Activated CD4-positive, alpha-beta T cell treated with anti-CD3 and anti-CD28 coated beads for 36 hours (primary cell): ENCODE measurements at places on chromosomes 2 and 18. TPM values are rescaled to one million over a fixed set of nuclear protein-coding genes. Genes with fewer than 3 reads are reported as not detected.

DNA sequence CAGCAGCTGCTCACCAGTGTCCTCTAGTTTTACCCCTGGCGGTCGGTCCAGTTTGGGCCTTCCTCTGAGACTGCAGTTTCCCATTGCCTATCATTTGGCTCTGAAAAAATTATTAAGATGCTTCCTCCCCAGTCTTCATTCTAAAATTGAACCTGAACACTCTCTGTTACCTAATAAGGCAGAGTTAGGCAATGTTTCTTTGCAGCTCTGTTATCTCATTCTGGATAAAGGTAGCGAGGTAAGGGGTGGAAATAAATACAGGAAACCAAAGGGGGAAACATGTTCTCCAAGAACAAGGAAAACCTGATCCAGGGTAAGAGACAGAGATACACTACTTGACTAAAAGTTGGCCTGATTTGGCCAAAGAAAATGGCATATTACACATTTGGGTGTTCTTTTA, 91.0 kb upstream of the FZD5 start:
- no peak overlapping the region for H3K27ac ChIP-seq
- H3K36me3 ChIP-seq = peaks cover 4% of the 10 kb centered on the region
- no peak for DNase-seq
- H3K27me3 ChIP-seq = no peaks in the 10 kb centered on the region

Gene GAL3ST2
- total RNA-seq = 1.0 TPM

Gene POTEC
- not detected for total RNA-seq

- DNase-seq = no peak
- no peaks in the 10 kb centered on the region for H3K27me3 ChIP-seq
- peaks cover 12% of the 10 kb centered on the region for H3K36me3 ChIP-seq
- no peak overlapping the region for H3K4me3 ChIP-seq
- no peak overlapping the region for H3K27ac ChIP-seq
These were observed 142.8 kb upstream of the ALPP start for GRCh38 chr2:232235716-232236115.

Gene SH3BP4
- total RNA-seq = 0.21 TPM

Gene HOXD8
- not detected for total RNA-seq

GRCh38 chr2:33241072-33241471, 235.4 kb upstream of the RASGRP3 start:
- H3K4me1 ChIP-seq = no peaks in the 10 kb centered on the region
- H3K36me3 ChIP-seq = no peaks in the 10 kb centered on the region
- peaks cover 3% of the 10 kb centered on the region for H3K27me3 ChIP-seq
- no peak overlapping the region for H3K4me3 ChIP-seq
- no peak overlapping the region for H3K27ac ChIP-seq

DNA sequence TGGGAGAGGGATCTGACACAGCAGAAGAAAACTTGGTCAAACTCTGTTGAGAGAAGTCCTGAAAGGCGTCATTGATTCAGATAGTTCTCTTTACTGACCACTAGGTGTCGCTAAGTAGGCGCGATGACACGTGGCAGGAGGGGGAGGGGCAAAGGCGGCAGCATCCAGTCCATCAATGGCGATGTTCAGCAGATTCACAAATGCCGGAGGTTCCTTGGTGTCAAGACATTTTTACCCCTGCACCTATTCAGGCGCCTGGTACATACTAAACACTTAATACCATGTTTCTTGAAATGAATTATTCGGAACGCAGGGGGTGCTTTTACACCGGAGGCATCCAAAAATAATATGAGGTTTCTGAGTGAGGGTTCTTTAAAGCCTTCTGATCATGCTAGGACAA, 3.0 kb upstream of the PLEK start:
- peak overlapping the region; percentile 40 for H3K27ac ChIP-seq
- H3K4me1 ChIP-seq = peaks cover 11% of the 10 kb centered on the region
- no peaks in the 10 kb centered on the region for H3K36me3 ChIP-seq
- H3K4me3 ChIP-seq = peak overlapping the region; percentile 17

Gene ABCB11
- total RNA-seq = not detected

DNA sequence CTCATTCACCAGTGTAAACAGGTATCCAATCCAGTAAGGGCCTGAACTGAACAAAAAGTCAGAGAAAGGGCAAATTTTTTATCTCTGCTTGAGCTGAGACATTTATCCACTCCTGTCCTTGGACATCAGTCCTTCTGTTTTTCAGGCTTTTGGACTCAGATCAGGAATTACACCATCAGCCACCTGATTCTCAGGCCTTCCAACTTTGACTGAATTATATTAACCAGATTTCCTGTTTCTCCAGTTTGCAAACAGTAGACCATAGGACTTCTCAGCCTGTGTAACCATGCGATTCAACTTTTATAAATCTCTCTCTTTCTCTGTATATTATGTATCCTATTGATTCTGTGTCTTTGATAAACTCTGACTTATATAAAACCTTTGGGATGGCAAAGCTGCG, 289.3 kb upstream of the CDH2 start:
- H3K4me1 ChIP-seq = no peaks in the 10 kb centered on the region
- no peak overlapping the region for H3K4me3 ChIP-seq
- no peak overlapping the region for H3K27ac ChIP-seq
- no peak for DNase-seq
- H3K27me3 ChIP-seq = no peaks in the 10 kb centered on the region
- no peaks in the 10 kb centered on the region for H3K36me3 ChIP-seq

Gene GREB1
- total RNA-seq = 0.65 TPM

DNA sequence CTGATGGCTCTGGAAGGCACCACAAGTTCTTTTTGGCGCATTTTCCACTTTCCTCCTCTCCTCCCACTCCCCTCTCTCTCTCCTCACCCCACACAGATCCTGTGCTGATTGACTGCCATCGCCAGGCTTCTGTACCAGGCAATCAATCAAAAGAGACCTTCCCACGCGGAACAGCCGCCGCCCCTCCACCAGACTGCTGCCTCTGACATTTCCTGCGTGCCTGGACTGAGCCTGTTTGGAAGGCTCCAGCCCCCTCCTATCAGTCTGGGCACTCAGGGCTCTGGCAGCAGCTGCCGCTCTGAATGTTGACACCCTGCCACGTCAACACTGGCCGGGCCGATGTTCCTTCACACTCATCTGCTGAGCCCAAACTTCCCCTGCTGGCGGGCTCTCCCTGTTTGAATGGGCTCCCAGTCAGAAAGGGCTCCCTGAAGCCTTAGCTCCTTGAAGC, 467.7 kb downstream of the EPHA4 start:
- DNase-seq = peak; percentile 9
- H3K36me3 ChIP-seq = no peaks in the 10 kb centered on the region
- H3K4me3 ChIP-seq = no peak overlapping the region
- no peak overlapping the region for H3K27ac ChIP-seq
- H3K4me1 ChIP-seq = peaks cover 9% of the 10 kb centered on the region

DNA sequence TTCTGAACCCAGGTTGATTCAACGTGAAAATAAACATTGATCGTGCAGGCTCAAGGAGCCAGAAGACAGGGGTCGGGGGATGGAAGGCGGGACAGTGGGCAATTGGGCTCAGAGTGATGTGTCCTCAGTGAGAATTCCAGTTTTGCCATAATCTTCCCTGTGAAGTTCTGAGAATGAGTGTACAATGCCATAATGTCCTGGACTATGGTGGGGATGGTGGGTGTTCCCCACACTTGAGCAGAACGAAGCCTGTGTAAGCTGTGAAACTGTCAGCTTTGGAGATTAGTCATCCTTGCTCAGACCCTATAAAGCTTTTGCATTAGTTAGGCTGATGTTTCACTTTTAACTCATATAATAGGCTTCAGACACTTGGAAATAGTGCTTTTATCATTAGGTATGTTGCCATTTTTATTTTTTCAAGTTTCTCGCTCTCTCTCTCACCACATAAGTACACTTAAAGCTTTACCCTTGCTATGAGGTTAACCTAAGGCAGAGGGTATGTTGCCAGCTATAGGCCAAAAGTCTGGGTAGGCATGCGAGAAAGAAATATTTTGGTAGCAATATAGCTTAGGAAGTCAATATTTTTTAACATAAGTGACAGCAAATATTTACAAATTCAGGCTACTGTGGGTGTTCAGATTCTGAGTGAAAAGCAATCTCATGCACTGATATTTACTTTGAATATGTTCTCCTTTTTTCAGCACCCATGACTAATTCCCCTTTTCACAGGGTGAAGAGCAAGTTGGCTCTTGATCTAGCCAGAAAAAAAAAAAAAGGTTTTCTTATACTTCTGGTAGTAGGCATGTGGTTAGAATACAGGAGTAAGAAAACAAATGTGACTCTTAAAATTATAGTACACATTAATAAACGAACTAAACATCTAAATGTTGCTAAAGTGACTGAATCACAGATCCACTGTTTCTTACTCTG, 47.2 kb downstream of the CDC42EP3 start:
- peak; percentile 45 for DNase-seq
- peak overlapping the region; percentile 85 for H3K27ac ChIP-seq
- peaks cover 3% of the 10 kb centered on the region for H3K36me3 ChIP-seq

DNA sequence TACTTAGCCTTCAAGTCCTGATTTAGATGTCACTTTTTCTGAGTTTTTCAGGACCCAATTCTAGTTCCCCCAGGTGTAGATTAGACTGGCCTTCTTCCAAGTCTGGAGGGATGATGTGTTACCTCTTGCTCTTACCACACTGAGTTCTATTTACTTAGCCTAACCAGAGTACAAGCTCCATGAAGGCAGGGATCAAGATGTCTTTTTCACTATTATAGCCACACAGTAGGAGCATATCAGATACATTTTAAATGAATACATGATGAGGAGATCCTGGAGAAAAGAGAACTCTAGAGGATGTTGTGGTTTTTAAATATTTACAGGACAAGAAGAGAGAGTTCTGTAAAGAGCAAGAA, 30.3 kb downstream of the TMEM87B start:
- H3K27me3 ChIP-seq = no peaks in the 10 kb centered on the region
- no peak for DNase-seq
- H3K4me3 ChIP-seq = no peak overlapping the region
- peaks cover 65% of the 10 kb centered on the region for H3K36me3 ChIP-seq
- no peaks in the 10 kb centered on the region for H3K4me1 ChIP-seq

Gene CTNNA2
- not detected for total RNA-seq

DNA sequence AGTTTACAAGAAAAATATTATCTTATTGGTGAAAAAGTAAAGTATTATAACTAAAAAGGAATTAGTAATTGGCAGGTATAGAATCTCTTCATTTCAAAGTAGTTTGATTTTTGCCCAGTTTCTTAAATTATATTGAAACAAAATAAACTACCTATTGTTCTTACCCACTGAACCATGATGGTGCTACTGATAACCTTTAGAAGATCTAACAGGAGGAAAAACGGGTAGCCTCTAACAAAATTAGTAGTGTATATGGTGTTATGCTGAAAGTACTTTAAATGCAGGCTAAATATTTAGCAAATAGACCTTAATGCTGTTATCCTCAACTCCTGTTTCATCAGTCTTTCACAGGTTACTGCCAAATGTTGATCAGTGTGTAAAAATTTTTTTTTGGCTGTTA, 19.1 kb downstream of the MRPS9 start:
- no peaks in the 10 kb centered on the region for H3K27me3 ChIP-seq
- H3K27ac ChIP-seq = no peak overlapping the region
- no peak overlapping the region for H3K4me3 ChIP-seq
- DNase-seq = no peak
- peaks cover 29% of the 10 kb centered on the region for H3K36me3 ChIP-seq
- H3K4me1 ChIP-seq = peaks cover 13% of the 10 kb centered on the region

Gene MDH1B
- 1.3 TPM for total RNA-seq

GRCh38 chr18:9726175-9726574, 18.1 kb downstream of the RAB31 start:
- no peak for DNase-seq
- no peaks in the 10 kb centered on the region for H3K36me3 ChIP-seq
- peaks cover 12% of the 10 kb centered on the region for H3K27me3 ChIP-seq
- H3K4me3 ChIP-seq = no peak overlapping the region
- no peak overlapping the region for H3K27ac ChIP-seq

DNA sequence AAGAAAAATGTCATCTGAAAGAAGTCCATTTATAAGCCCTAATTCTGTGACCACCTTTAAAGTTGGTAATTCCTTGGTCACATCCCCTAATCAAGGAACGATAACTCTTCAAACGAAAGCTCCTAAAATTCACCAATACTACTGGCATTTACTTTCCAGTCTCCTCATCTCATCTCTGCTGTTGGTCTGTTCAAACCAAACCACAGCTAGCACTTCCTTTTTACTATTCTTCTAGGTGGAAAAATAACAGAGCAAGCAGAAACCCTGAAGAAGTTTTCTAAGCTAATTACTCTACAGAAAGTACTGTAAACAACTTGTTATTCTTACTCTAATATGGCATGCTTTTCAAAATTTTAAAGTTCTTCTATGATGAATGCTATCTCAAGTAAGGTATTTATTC, 21.6 kb downstream of the TIA1 start:
- no peak for DNase-seq
- H3K4me1 ChIP-seq = peaks cover 12% of the 10 kb centered on the region
- H3K4me3 ChIP-seq = no peak overlapping the region
- H3K27ac ChIP-seq = peak overlapping the region; percentile 42
- peaks cover 47% of the 10 kb centered on the region for H3K36me3 ChIP-seq
- H3K27me3 ChIP-seq = no peaks in the 10 kb centered on the region

DNA sequence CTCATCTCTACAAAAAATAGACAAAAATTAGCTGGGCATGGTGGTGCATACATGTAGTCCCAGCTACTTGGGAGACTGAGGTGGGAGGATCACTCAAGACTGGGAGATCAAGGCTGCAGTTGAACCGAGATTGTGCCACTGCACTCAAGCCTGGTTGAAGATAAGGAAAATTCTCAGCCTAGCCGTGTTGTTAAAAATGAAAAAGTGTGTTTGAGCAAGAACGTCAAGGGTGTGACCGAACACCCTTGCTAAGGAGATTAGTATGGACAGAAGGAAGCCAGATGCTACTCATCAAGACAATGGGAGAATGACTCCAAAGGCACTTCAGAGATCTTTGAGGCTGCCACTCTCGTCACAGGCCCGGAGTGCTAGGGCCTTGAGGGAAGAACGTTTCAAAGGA, 70.0 kb upstream of the NDUFV2 start:
- no peaks in the 10 kb centered on the region for H3K36me3 ChIP-seq
- H3K27ac ChIP-seq = no peak overlapping the region
- H3K4me1 ChIP-seq = peaks cover 2% of the 10 kb centered on the region
- H3K4me3 ChIP-seq = no peak overlapping the region
- no peak for DNase-seq

Gene CCDC138
- 14.3 TPM for total RNA-seq

- no peak for DNase-seq
- H3K4me3 ChIP-seq = no peak overlapping the region
- H3K27me3 ChIP-seq = no peaks in the 10 kb centered on the region
- H3K36me3 ChIP-seq = peaks cover 2% of the 10 kb centered on the region
- H3K4me1 ChIP-seq = peaks cover 11% of the 10 kb centered on the region
These were observed 32.8 kb downstream of the PKP4 start for GRCh38 chr2:158489366-158490112.

GRCh38 chr2:212791569-212791968, 253.0 kb upstream of the ERBB4 start:
- DNase-seq = no peak
- no peaks in the 10 kb centered on the region for H3K27me3 ChIP-seq
- no peak overlapping the region for H3K4me3 ChIP-seq
- H3K36me3 ChIP-seq = no peaks in the 10 kb centered on the region
- no peaks in the 10 kb centered on the region for H3K4me1 ChIP-seq

DNA sequence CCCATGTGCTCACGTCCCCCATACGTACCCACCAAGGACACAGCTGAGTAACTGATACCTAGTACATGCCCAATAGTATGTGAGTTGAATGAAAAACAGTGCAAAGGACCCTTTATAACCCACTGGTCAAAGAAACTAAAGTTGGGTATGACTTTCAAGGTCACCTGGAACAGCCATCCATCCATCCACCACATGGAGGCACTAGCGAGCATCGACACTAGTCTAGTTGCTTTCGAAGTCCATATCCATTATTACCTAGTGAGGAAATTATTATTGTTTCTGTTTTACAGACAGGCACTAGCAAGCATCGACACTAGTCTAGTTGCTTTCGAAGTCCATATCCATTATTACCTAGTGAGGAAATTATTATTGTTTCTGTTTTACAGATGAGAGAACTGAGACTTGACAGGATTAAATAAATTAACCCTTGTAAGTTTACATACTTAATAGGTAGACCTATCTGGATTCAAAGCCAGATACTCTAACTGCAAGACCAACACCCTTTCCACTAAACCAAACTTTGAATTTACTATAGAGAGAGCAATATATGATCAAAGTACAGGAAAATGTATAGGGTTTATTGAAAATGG, 233.7 kb downstream of the METTL4 start:
- H3K27ac ChIP-seq = no peak overlapping the region
- H3K36me3 ChIP-seq = no peaks in the 10 kb centered on the region
